Sciatic nerve (tissue), 2 donors: ENCODE measurements at places on chromosomes 3 and 15. TPM values are rescaled to one million over a fixed set of nuclear protein-coding genes. Genes with fewer than 3 reads are reported as not detected.
A peak's percentile ranks its signal among the peaks of the same experiment; 100 is the strongest.

DNA sequence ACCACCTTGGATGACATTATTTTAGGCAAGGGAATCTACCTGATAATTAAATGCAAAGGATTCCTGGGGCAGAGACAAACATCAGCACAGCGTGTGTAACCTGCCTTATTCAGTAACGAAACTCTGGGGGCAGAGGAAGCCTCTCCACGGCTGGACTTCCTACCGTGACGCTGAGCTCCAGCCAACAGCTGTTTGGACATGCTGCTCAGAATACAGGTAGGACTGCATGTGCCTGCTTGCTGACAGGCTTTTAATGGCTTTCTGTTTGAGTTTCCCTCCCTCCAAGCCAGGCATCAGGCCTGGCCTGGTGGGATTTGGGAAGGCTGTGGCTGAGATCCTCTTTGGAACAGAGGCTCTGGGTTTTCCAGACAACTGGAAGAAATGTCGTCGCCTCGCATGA lies 150.6 kb downstream of the ADAMTS17 start:
- DNase-seq: peak; percentile 28

GRCh38 chr15:33638453-33638852 lies 327.7 kb downstream of the RYR3 start:
- DNase-seq: no peak

DNA sequence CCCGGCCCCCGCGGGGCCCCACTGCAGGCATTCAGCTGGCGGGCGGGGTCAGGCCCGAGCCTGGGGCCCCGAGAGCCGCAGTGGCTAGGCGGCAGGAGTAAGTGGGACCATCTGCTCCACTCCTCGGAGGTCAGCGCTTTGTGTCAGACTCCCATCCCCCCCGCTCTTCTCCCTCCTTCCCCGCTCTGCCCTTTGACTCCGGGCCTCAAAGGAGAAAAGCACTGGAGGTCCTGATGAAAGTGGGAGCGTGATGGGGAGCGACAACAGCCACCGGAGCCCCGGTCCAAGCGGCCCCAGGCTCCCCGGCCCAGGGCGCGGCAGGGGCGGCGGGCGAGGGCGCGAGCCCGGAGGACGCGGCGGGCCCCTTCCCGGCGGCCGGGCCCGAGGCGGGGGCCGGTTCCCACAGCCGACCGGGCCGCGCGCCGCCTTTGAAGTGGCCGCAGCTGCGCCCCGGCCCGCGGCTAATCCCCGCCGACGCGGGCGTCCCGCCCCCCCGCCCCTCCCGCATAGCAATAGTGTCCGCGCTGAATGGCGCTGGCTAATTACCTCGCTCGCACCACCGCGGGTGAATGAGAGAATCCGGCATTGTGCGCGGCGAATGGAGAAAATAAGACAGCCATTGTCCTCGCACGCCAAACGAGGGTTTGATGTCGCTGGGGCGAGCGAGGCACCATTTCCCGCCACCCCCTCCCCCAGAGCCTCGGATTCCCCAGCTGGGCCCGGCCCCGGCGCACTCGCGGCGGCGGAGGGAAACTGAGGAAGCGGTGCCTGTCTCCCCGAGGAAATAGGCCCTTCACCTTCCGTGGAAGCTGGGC lies 22.4 kb downstream of the IGDCC3 start:
- no peak for DNase-seq

- DNase-seq: no peak
These were observed 48.0 kb downstream of the SMAD6 start for GRCh38 chr15:66749841-66750575.

DMXL2 gene
- 39.3 TPM for total RNA-seq
